ENCODE measurements at places on chromosomes 5 and 9.

GRCh38 chr5:65451436-65451835, 30.3 kb downstream of the ADAMTS6 start:
- DNase-seq: no peak

- no peak for DNase-seq
Observed at GRCh38 chr9:101514071-101514470, 19.6 kb upstream of the RNF20 start.

GRCh38 chr5:152953788-152954483, 536.5 kb upstream of the GRIA1 start:
- no peak for DNase-seq

- DNase-seq: no peak
Observed at GRCh38 chr5:16225927-16226326, 46.3 kb upstream of the MARCHF11 start.

- DNase-seq: no peak
Observed at GRCh38 chr9:115524453-115525059, 406.6 kb upstream of the TNC start.

DNA sequence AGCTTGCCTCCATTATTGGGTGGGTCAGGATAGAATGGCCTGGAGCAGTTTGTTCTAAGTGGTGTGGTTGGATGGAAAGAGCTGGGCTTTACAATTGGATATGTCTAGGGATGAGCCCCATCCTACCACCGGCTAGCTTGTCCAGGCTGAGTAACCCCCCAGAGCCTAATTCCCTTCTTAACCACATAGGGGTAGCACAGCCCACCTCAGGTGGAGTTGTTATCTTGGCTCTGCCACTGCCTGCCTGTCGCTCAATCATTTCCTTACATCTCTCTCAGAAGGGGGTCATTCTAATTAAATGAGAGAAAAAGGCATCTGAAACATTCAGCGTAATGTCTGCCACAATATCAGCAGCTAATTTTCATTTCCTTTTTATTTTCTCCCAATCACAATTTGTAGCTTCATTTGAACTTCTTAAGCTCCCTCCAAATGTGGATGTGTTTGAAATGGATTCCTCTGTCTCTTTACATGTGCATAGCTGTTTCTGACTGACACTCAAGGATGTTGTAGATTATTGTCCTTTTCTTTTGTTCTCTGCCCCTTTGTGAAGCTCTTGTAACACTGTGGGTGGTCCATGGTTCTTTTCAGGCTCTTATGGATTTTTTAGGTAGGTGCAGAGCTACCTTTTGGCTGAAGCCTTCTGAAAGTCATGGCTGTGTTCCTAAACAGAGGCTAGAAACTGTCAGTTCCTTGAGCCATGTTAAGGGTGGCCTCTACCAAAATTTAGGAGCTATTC, 383.1 kb upstream of the KLF4 start:
- DNase-seq: no peak

DNA sequence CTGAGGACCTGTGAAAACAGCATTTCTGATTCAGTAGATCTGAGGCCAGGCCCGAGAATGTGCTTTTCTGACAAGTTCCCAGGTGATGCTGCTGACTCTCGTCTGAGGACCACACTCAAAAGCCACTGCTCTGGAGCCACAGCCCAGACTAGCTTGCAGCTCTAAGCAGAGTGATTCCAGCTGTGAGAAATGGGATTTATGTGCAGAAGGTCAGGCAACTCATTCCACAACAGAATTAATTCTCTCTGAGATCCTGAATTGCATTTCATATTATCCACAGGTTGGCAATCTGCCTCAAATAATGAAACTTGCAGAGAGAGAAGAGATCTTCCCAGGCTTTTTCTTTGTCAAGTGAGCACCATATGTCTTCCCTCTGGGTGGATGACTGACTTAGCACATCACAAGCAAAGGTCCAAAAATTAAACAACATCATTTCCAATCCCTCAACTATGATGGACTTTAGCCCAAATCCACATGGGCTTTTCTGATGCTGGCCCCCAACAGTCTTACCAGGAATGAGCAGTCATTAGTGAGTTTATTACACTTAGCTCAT, 140.2 kb downstream of the ALDH1A1 start:
- DNase-seq: no peak

- DNase-seq: no peak
Observed at GRCh38 chr5:106172681-106173532, 1497.8 kb downstream of the EFNA5 start.

All from activated CD8-positive, alpha-beta memory T cell treated with anti-CD3 and anti-CD28 coated beads, Interleukin-2, amount 50 U/mL, for 48 hours (primary cell).